ENCODE measurements at places on chromosomes 3 and 15. TPM values are rescaled to one million over a fixed set of nuclear protein-coding genes. Genes with fewer than 3 reads are reported as not detected.

The STRIT1 gene
- total RNA-seq: not detected

DNA sequence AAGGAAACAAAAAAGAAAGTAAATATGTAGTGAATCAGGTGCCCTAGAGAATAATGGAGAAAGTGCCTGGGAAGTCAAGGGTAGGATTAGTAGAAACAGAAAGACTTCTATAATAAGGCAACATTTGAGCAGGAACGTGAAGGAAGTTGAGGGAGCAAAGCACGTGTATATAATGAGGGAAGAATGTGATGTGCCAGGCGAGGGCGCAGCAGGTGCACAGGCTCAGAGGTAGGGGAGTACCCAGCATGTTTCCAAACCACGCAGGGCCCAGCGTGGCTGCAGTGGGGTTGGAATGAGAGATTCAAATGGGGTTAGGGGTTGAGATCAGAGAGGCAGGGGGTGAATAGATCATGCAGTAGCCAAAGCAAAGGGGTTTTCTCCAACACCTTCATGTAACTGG is 91.9 kb upstream of the VGLL4 start:
- no peaks in the 10 kb centered on the region for H3K36me3 ChIP-seq
- DNase-seq: no peak
- H3K27me3 ChIP-seq: no peaks in the 10 kb centered on the region
- H3K4me1 ChIP-seq: no peaks in the 10 kb centered on the region
- H3K4me3 ChIP-seq: no peak overlapping the region

DNA sequence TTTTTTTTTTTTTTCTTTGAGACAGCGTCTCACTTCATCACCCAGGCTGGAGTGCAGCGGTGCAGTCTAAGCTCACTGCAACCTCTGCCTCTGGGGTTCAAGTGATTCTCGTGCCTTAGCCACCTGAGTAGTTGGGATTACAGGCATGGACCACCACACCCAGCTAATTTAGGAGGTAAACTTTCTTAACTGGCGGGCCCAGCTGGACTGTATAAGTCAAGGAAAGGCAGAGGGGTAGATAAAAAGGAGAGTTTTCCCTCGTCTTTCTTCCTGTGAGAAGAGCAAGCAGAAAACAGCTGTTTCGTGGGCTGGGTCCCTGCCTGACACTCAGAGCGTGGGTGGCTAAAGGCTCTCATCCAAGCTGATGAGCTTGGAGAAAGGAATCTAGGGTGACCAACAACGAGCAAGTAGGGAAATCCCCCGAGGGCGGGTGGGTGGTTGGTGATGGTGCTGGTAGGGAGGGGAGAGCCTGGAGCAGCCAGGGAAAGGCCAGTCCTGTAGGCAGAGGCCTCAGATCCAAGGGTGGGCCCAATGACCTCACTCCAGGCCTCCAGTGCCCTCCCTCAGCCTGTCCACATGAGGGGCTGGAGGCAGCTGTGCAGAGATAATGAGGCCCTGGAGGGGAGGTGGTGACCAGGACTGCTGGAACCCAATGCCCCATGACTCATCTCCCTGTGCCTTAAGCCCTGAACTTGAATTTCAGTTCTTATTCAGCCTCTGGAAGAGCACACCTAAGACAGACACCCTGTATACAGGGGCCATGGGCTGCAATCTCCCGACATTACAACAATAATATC is 43.1 kb upstream of the LIMD1 start:
- H3K36me3 ChIP-seq: no peaks in the 10 kb centered on the region

The WNT5A gene
- 54.7 TPM for total RNA-seq

The ANKUB1 gene
- total RNA-seq: not detected

- H3K36me3 ChIP-seq: no peaks in the 10 kb centered on the region
- H3K4me1 ChIP-seq: no peaks in the 10 kb centered on the region
- no peak for DNase-seq
- H3K4me3 ChIP-seq: no peak overlapping the region
- no peaks in the 10 kb centered on the region for H3K27me3 ChIP-seq
Observed at GRCh38 chr3:52703341-52703740, 2.2 kb downstream of the GLT8D1 start.

DNA sequence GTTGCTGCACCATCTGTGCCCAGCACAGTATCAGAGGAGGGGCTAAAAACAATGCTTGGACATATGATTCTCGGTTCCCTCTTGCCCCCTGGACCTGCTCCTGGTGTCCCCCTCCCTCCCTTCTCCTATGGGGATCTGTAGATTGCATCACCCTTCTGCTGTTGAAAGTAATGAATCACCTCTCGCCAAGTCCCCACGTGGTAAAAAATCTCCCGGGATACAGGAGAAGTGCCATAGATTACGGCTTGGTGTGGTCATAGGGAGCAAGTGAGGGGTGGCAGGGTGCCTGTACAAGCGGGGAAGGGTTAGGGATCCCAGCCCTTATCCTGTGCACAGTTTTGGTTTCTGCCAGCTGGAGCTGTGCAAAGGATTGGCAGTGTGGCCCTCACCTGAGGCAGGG is 37.7 kb downstream of the AMOTL2 start:
- no peak overlapping the region for H3K27ac ChIP-seq
- H3K36me3 ChIP-seq: no peaks in the 10 kb centered on the region
- H3K4me3 ChIP-seq: no peak overlapping the region
- no peak for DNase-seq
- H3K4me1 ChIP-seq: peaks cover 5% of the 10 kb centered on the region

Measured in breast epithelium (tissue), 4 donors.